Karpas-422 (cell line): ENCODE measurements at places on chromosomes 7 and 10. TPM values are rescaled to one million over a fixed set of nuclear protein-coding genes. Genes with fewer than 3 reads are reported as not detected.

The DPP6 gene
- not detected in 2 replicates for total RNA-seq

The ITPRID1 gene
- not detected in 2 replicates for total RNA-seq

The SPDYE1 gene
- total RNA-seq = not detected in 2 replicates

The ZNF783 gene
- total RNA-seq = 24.3 and 50.0 TPM in 2 replicates

The PRSS37 gene
- not detected in 2 replicates for total RNA-seq

The SRRM3 gene
- total RNA-seq = not detected in 2 replicates

The CPEB3 gene
- total RNA-seq = 3.0 and 6.0 TPM in 2 replicates

The IFIT3 gene
- 1.0 and 1.4 TPM in 2 replicates for total RNA-seq

The LLCFC1 gene
- total RNA-seq = not detected in 2 replicates

DNA sequence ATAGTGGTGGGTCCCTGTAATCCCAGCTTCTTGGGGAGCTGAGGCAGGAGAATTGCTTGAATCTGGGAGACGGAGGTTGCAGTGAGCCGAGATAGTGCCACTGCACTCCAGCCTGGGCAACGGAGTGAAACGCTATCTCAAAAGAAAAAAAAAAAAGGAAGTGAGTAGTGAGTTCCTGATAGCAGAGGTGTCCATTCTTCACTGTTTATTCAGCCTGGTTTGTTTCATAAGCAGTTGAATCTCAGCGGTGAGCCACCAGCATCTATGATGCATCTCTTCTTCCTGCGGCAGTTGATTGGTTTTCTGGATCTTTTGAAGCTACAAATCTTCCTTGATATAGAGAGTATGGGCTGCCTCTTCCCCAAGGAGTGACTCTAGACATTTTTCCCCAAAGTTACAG is 316.1 kb upstream of the MTPN start:
- DNase-seq = peak; percentile 93

DNA sequence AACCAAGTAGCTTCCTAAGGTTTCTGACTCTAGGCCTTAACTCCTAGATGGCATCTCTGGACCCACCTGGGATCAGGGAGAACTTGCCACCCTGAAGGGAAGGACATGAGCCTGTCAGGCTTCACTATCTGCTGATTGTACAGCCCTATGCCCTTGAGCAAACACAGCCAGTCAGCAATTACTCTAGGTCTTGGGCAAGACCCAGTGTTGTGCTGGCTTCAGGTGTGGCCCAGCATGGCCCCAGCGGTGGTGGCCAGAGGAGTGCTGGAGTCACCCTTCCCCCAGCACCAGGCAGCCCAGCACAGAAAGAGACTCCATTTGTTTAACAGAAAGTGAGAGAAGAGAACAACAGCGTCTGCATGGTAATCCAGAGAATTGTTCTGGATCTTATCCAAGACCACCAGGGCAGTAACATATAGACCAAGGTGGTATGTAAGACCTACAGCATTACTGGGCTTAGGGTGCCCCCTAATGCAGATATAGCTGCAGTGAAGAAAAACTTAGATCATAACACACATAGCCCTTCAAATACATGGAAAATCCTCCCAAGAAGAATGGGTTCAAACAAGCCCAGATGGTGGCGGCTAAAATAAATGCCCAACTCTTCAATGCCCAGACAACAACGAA is 207.7 kb downstream of the MAGI2 start:
- no peak for DNase-seq

- no peak for DNase-seq
Observed at GRCh38 chr7:17109020-17109419, 189.4 kb upstream of the AHR start.

DNA sequence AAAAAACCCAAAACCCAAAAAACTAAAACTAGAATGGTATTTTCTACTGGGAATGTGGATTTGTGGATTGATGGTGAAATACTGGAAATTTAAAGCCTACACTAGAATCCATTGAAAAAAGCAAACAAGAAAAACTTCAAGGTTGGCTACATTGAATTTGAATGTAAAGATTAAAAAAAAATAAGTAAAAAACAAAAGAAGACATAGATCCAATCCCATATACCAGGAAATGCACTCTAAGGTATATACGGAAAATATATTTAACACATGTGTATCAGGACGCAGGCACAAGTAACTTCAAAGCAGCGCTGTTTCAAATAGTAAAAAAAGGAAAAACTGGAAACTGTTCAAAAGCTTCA is 754 bp upstream of the BBS9 start:
- DNase-seq = no peak

DNA sequence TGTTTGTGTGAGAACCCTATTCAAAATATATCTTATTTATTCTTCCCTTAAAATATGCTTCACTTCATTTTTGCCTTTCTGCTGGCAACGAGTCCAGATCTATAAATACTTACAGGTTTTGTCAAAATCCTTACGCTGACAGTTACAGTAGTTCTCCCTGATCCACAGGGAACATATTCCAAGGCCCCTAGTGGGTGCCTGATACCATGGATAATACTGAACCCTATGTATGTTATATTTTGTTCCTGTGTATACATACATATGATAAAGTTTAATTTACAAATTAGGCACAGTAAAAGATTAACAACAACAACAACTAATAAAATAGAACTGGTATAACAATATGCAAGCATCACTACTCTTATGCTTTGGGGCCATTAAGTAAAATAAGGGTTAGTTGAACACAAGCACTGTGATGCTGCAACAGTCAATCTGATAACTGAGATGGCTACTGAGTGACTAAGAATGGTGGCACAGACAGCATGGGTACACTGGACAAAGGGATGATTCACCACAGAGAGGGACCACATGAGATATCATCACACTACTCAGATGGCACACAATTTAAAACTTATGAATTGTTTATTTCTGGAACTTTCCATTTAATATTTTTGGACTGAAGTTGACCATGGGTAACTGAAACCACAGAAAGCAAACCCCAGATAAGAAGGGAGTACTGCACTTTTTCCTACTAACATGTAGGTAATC is 29.4 kb upstream of the PCGF5 start:
- no peak for DNase-seq

- no peak for DNase-seq
Observed at GRCh38 chr7:130894146-130894908, 160.3 kb upstream of the KLF14 start.

DNA sequence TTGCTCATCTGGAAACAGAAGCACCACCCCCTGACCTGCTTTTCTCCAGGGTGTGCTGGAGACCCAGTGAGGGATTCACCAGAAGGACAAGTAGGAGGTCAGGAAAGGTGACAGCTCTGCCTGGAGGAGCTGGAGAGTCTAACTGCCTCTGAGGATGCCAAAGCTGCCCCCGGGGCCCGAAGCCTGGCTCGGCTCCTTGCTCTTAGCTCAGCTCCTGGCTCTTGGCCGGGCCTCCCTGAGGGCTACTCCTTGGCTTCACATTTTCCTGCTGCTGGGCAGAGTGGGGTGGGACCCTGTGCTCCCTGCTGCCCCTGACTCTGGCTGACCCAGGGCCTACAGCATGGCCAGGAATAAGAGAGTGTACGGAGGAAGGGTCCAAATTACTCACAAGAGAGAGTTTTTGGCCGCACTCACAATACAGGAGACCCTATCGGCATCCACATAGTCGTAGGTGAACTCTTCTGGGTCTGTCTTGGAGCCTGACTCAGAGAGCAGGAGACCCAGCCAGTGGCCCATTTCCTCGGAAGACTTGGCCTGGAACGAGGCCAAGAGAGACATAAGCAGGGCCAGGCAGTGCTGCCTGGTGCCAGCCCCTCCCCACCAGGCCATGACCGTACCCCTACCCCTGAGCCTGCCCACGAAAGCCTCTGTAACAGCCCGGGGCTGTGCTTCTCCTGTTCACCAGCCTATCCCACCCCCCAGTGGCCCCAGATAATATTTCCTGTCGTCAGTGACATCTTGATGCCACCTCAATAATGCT is 63.1 kb downstream of the VWA2 start:
- no peak for DNase-seq

- DNase-seq = no peak
Observed at GRCh38 chr10:29630205-29631048, 4.3 kb downstream of the SVIL start.

DNA sequence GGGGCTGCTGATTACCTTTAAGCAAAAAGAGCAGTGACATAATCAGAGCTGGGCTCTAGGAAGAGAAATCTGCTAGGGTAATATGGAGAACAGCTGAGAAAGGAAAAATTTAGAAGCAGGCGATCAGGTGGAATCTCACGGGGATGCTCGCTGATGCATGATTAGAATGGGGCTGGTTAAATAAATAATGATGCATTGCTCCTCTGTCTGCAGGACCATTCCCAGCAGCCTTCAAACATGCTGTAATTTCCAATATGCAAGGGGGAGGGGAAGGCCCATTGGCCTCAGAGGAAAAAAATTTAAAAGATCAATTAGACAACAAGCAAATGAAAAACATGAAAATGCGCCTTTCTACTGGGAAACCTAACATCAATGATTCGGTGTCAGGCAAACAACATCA is 65.6 kb upstream of the C10orf90 start:
- no peak for DNase-seq

DNA sequence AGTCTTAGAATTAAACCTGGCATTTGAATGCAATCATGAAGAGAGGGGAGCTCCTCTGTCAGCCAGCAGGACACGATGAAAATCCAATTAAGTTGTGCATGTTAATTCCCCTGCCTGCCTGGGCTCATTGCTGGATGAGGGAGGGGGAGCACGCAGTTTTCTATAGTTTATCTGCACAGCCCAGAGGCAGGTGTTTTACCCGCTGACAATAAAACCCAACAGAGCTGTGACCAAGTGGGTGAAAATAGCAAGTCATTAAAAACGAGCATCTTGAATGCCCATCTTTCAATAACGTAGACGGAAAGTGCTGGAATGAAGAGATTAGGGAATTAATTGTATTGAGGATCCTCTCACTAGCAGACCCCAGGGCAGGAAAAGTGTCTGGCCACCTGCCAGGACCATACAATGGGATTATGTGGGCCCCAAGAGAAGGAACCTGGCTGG is 100.1 kb upstream of the FAM20C start:
- DNase-seq = no peak

DNA sequence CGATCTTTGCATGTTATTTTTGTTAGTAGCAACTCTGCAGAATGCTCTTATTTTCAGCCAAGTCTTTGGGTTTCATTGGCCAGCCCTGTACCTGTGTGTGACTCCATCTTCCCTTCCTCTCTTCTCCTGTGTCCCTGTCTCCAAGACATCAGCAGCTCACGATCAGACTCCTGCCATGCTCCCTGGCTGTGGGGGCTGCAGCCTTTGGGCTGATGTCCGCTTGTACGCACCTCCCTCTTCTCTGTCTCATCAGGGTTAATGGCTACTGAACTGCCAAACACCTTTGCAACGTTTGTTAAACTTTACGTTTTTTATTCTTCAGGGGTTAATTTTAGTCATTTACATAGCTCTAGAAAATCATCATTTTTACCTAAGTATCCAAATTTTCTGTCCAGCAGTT is 103.5 kb upstream of the RET start:
- DNase-seq = no peak

DNA sequence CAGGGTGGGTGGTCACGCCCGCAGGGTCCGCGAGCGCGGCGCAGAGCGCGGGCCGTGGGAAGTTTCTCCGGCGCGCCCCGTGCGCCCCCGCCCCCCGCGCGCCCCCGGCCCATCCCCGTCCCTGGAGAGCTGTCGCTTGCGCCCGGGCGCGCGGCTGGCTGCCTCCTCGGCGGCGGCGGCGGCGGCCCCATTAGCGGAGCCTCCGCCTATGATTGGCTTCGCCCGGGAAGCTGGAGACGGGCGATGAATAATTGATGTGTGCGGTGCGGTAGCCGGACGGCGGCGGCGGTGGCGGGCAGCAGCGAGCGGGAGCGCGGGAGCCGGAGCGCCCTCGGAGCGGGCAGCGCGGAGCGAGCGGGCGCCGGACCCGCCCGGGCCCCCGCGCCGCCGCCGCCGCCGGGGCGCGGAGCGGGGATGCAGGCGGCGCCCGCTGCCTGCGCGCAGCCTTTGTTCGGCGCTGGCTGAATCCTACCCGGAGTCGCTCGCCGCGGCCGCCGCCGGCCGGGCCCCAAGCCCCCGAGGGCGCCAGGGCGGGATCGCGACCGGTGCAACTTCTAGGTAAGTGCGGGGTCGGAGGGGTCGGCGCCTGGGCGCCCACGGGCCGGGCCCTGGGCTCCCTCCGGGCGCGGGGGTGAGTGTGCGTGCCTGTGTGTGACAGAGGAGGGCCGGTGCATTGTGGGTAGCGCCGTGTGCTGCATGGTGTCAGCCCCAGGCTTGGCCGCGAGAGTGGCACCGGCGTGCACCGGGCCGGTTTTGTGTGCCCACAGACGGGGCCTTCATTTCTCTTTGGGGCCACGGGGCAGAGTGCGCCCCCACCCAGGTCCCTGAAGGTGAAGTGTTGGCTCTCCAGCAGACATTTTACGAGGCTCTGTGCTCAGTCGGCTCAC is 103.8 kb upstream of the PPIF start:
- peak; percentile 91 for DNase-seq

DNA sequence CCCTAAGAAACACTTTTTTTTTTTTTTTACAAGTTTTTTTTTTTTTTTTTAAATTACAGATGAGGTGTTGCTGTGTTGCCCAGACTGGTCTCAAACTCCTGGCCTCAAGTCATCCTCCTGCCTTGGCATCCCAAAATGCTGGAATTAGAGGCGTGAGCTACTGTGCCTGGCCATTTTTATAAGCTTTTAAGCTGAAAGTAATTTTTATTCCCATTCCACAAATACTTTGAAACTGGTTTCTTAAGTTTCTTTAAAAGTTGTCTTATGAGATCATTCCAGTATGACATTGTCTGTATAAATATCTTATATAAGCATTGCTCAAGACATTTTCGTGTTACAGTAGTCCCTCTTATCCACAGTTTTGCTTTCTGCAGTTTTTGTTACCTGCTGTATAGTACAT is 61.4 kb upstream of the CYP26C1 start:
- no peak for DNase-seq

DNA sequence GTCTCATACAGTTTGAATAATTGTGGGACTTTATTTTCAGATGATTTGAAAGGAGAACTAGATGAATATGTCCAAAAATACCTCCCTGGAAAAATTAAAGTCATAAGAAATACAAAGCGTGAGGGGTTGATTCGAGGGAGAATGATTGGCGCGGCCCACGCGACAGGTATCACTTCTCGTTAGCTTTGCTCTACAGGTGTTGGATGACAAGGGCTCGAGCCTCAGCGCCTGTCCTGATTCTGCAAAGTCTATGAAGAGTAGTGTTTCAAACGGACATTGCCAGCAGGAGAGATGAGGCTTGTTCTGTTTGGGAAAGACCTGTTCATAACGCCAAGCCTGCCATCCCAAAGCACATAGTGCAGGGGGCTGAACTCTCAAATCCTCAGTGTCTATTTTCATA is 79.7 kb downstream of the GALNT11 start:
- no peak for DNase-seq

DNA sequence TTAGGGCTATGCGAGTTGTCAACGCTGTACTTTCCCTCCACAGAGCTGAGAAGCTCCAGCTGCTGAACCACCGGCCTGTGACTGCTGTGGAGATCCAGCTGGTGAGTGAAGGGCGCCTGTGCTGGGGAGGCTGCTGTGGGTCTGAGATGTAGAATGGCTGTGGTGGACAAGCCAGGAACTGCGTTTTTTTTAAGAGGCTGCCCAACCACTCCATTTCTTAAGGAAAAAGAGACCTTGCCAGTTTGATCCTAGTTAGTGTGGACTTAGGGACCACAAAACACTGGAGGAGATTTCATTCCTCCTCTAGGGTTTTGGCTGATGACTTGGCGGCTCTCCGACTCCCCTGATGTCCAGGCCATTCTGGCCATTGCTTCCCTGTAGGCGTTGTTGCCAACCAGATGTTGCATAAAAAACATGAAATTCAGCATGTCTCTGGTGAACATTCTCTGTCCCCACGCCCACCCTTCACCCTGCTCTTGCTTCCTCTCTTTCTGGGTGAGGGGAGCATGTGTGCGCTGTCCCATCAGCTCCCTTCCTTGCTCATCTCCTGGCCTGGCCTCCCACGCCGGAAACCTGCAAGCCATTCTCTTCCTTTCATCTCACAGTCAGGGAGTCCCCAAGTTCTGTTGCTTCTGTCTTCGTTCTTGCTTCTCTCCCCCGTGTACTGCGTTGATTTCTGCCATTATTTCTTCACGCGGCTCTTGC is 30.9 kb downstream of the CRCP start:
- DNase-seq = no peak
